ENCODE measurements at places on chromosomes 12 and 14.

- DNase-seq: no peak
These were observed 244.4 kb downstream of the NEDD1 start for GRCh38 chr12:97151481-97151880.

- no peak for DNase-seq
These were observed 352.2 kb upstream of the KITLG start for GRCh38 chr12:88932457-88932856.

DNA sequence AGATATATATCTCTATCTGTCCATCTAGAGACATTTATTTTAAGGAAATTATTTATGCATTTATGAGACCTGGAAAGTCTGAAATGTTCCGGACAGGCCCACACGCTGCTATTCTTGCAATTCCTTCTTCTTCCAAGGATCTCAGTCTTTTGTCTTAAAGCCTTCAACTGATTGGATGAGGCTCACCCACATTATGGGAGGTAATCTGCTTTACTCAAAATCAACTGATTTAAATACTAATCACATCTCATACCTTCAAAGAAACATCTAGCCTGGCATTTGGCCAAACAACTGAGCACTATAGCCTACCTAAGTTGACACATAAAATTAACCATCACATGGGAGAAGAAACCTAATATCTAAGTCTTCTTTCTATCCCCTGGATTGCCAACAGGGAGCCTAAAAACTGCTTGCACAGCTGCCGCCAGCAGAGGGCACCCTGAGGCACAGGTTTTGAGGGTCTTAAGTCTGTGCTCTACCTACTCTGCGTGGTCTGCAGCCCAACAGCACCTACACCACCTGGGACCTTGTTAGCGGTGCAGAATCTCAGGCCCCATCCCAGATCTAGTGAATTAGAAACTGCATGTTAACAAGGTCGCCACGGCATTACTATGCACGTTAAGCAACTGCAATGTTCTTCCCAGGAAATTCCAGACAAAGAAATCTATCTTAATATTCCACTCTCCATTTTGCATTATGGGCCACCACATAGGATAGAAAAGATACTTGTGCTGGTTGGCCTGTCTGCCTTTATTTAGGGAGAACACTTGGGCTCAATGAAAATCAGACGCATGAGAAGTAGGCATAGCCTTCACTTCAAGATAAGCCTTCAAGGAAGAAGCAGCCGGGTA, 249.7 kb downstream of the FOXG1 start:
- no peak for DNase-seq

- no peak for DNase-seq
These were observed 160.5 kb downstream of the RBM19 start for GRCh38 chr12:113805673-113806072.
